Bronchial epithelial cell (primary cell): ENCODE measurements at places on chromosomes 2 and 18.

DNA sequence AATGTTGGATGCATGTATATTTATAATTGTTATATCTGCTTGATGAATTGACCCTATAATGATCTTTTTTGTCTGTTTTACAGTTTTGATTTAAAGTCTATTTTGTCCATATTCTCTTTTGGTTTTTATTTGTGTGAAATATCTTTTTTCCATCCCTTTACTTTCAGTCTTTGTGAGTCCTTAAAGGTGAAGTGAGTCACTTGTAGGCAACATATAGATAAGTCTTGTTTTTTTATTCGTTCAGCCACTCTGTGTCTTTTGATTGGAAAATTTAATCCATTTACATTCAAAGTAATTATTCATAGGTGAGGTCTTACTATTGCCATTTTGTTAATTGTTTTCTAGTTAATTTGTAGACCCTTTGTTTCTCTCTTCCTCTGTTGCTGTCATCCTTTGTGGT, 62.5 kb downstream of the NUP35 start:
- no peak for DNase-seq

DNA sequence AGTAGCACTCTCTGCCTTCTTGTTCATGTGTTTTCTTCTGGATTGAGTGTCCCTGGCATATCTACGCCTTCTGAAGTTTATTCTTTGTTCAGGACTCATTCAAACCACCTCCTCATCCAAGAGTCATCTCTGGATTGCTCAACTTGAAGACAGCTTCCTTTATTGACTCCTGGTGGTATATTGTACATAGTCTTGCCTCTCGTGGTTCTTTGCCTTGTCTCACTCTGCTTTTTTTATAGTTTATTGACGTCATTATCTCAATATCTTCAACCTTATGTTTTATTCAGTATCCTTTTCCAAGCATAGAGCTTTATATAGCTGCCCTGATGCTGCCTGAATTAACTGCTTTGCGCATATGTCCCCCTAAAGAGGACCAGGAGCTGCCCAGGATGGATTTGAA, 161.7 kb downstream of the INSIG2 start:
- DNase-seq = peak; percentile 89

DNA sequence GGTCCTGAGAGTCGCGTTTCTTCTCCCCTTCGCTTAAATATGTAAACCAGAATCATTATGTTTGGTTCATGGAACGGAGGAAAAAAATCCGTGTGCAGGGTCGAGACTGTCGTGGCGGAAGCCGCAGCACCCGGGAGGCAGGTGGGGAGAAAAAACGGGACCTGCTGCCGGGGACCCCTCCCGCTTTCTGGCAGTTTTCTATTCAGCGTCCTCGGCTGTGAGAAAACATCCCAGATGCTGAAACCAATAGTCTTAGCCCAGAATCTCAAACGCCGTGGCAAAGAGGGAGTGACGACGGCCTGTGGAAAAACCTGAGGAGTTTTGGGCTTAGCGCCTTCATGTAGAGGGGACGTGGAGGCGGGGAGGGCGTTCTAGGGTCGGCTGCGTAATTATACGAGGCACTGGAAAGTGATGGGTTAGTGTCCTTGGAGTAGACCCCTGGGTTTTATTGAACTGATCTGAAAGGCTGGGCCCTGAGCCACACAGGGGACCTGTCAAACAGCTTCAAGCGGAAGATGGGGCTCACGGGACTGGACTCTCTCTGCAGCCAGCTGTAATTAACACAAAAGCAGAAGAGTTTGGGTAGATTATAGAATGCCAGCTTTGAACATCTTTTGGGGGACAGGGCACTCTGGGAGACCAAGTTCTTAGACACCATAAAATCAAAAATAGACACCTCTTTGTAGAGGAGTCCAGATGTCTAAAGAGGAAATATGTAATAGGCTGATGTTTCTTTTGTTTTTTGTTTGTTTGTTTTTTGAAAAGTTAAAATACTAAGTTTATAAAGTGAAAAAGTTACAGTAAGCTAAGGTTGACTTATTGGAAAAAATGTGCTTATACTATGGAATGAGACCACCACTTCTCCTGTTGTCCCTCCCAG, 834 bp upstream of the BUB1 start:
- DNase-seq = peak; percentile 8

GRCh38 chr2:55003706-55004639, 46.3 kb downstream of the RTN4 start:
- no peak for DNase-seq

DNA sequence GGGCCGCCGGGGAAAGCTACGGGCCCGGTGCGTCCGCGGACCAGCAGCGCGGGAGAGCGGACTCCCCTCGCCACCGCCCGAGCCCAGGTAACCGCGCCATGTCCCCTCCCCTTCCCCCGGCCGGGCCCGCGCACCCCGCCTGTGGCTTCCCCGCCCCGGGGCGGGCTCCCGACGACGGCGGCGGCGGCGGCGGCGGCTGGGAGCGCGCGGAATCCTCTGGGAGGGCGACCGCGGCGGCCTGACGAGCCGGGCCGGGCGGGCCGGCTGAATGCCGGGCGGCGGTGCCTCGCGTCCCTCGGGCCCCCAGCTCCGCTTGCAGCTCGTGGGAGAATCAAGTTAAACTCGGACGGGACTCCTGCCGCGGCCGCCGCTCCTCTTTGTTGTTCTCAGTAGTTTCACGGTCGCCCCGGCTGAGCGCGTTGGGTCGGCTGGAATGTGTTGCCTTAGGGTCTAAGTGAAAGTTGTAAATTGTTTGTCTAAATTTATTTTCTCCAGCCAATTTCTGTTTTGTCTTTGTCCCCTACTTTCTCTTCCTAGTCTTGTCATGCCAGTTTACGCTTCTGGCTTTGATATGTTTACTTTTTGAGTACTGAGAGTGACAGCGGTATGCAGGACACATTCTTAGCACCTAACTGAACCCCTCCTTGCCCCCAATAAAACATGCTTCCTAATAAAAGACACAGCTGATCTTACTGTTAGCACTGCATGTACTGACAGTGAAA, 685 bp downstream of the SMAD4 start:
- no peak for DNase-seq

DNA sequence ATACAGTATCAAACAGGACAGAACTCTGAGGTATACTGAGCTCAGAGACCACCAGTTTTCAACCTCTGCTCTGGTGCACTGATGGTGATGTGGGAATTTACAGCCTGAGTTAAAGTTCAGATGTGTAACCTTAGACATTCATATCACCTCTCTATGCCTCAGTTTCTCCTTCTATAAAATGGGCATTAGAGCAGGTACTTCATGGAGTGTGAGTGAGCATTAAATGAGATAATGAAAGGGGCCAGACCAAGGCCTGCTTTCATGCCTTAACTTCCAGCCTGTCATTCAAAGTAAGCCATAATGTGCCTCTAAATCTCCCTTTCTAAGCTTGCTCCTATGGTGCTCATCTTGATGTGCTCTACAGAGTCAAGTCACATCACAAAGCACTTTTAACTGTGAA, 8.4 kb downstream of the ACVR1 start:
- DNase-seq = no peak

DNA sequence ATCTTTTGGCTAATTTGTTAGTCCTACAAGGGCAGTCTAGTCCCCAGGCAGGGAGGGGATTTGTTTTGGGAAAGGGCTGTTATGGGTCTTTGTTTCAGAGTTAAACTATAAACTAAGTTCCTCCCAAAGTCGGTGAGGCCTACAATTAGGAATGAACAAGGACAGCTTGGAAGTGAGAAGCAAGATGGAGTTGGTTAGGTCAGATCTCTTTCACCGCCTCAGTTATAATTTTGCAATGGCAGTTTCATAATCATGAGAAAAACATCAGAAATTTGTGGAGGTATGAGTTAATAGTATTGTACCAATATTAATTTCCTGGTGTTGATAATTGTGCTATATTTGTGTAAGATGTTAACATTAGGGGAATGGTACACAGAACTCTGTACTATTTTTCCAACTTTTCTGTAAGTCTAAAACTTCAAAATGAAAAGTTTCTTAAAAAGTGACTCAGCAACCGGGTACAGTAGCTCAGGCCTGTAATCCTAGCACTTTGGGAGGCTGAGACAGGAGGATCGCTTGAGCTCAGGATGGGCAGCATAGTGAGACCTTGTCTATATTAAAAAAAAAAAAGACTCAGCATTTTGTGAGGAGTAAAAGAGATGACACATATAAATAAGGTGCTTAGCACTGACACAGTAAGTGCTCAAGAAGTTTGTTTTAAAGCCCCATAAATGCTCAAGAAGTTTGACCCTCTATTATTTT, 40.8 kb downstream of the TMEM17 start:
- no peak for DNase-seq

GRCh38 chr18:42437646-42438045, 482.6 kb downstream of the PIK3C3 start:
- no peak for DNase-seq

GRCh38 chr2:148817210-148817708, 57.8 kb upstream of the KIF5C start:
- DNase-seq = no peak

DNA sequence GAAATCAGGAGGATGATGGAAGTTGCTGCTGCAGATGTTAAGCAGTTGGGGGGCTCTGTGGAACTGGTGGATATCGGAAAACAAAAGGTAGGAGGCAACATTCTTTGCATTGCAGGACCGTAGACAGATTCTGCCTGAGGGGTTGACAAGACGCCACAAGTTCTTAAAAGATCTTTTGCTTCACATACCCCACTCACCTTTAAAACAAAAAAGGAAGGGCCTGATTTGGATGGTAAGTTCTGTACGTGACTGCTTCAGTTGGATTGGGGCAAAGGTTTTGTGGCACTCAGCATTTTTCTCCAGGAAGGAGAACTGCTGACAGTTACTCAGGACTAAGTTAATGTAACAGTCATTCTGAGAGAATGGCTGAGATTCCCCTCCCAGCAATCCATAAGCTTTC, 5.2 kb downstream of the CNDP2 start:
- DNase-seq = peak; percentile 90

DNA sequence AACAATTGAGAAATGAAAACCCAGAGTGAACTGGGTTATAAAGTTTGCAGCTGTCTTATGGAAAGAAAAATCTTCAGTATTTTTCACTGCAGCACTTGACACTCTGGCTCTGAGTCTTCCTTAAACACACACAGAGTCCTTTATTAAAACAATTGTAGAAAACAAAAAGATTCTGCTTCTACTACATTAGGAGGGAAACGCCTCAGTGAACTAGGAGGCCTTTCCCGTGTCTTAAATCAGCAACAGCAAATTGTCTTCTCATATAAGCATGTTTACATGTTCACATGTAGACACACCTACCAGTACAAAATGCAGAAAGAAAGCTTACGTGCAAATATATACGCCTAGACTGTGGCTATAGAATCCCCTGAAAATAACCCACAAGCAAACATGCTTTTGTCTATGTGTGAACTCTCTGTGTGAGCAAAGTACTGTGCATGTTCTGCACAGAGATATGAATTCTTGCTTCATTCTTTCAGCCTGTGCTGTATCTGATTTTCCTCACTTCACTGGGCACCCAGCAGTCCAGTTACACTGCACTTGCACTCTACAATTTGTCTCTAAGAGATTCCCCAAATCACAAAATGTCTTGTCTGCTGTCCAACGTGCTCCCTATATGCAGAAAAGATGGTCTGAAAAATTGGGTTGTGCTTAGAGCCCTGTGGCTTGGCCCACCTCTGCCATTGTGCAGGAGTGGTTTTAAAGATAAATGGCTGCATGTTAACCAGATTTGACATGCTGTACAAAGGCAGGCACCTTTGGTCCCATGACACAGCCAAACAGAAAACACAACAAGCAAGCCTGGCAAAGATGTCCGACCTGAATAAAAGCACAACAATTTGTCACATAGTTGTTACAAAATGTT, 24.5 kb downstream of the ZEB2 start:
- DNase-seq = no peak

DNA sequence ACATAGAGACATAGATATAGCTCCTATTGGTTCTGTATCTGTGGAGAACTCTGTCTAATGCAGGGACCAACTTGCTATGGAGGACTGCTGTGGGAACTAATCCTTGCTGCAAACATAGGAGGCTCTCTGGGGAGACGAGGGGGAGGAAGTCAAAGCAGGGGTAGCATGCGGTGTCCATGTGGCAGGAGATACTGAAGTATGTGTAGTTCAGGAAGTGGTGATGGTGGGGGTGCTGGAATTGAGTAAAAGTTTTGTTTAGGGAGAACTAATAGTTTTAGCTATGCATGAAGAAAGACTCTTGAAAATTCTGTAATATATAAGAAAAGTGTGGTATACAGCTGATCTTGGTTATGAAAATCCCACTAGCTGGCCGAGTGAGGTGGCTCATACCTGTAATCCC, 62.0 kb downstream of the ANKRD44 start:
- no peak for DNase-seq

DNA sequence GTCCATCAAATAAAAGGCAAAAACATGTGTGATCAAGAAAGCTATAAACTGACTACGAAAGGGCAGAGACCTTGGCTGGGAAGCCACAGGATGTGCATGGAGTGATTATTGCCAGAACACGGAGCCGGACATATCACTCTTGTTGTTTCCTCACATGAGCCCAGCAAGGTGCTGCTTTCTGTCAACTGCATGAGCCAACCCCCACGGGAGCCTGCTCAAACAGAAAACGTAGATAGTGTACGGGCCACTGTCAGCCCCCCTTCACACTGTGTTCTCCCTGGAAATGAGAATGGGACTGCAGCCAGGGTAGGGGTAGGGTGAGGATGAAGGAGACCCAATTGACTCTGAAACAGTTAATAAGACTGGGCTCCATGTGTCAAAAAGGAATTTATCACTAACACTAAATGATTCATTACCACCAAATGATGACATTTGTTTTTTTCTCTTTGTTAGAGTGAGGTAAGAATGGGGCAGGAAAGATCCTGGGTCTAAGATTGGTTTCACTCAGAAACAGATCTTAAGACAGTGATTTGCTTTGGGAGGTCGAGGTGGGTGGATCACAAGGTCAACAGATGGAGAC, 235.8 kb downstream of the MREG start:
- peak; percentile 22 for DNase-seq

DNA sequence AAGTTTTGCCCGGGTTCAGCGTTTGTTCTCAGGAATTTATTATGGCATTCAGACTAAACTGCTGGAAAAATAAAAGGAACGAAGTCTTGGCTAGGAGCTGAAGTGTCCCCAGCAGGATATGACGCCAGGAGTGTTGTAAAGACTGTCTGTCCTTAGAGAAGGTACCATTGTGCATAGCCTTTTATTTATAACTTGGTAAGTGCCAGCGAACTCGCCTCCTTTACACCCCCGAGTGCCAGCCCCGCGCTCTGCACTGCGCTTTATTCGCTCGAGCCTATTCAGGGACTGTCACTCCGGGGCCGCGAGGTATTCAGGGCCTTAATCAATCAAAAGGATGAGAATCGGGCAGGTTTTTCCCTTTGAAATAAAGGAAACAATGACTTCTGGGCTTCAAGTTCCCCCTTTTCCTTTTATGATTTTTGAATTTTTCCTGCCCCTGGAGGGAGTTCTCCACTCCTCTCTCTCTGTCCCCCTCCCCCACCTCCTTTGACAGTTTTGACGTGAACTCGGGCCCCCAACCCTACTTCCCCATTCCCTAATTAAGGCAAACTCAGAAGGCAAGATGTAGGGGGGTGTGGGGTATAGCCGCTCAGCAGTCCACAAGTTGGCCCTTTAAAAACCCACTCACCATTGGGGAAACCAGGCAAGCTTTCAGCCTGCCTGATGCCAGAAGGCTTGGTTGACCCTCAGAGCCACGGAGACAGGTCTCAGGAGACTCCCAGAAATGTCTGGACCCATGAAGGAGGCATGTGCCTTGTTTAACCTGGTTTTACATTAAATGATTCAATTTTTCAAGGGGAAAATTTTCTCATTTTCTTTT, 1.3 kb upstream of the PAX3 start:
- DNase-seq = no peak
